Activated CD4-positive, alpha-beta T cell treated with anti-CD3 and anti-CD28 coated beads, Interleukin-2, amount 10 ng/mL, durations not matched to agents 7 days and 5 days (primary cell): ENCODE measurements at places on chromosomes 4 and X.

DNA sequence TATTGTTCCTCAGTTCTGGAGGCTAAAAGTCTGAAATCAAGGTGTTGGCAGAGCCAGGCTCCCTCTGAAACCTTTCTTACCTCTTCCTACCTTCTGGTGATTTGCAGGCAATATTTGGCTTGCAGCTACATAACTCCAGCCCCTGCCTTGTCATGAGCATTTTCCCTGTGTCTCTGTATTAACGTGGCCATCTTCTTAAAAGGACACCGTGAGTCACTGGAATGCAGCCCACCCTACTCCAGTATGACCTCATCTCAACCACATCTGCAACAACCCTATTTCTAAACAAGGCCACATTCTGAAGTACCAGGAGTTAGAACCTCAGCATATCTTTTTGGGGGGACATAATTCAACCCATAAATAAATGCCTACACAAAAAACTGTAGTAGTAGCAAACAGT lies 40.7 kb downstream of the FANCB start:
- no peak for DNase-seq

DNA sequence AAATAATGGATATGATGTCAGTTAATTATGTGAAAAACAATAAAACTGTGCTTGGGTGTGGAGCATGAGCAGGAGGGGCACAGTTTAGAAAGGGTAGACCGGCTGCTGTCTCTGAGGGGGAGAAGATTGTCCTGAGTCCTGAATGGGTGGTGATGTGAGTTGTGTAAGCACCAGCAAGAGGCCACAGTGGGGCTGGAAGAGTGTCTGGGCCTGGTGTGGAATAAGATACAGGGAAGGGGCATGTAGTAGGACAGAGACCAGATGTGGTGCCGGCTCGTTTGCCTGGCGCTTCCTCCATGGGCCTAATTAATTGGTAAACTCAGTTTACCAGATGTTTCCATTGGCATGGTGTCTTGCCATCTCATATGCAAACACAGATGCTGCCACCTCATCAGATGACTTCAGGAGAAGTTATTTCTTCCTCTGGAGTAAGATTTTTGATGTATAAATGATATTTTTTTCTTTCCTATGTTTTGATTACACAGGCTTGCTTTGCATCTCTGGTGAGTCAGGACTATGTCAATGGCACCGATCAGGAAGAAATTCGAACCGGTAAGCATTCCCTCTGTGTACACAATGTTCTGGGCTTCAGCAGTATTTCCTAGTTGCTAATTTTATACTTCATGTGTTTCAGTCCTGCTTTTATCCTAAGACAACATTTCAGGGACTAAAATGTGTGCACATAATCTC lies 5.1 kb downstream of the MED28 start:
- DNase-seq = no peak

- DNase-seq = no peak
Observed at GRCh38 chrX:18970465-18970864, 13.4 kb downstream of the PHKA2 start.

DNA sequence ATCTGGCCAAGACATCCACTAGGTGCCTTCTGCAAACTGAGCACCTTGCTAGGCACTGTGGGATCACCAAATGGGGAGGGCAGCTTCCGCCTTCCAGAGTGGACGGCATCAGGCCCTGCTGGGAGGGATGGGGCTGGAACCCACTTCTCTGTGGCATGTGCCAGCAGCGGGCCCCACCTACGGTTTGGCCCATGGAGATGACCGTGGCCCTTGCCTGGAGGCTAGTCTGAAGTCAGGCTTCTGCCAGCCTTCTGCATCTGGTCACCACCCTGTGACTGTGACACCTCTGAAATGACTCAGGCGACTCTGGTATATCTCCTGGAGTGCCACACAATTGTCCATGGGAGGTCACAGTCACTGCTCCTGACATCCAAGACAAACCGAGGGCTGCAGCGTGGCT lies 7.2 kb downstream of the SSR4 start:
- no peak for DNase-seq

- DNase-seq = no peak
Observed at GRCh38 chr4:20809812-20810211, 109.6 kb downstream of the PACRGL start.

DNA sequence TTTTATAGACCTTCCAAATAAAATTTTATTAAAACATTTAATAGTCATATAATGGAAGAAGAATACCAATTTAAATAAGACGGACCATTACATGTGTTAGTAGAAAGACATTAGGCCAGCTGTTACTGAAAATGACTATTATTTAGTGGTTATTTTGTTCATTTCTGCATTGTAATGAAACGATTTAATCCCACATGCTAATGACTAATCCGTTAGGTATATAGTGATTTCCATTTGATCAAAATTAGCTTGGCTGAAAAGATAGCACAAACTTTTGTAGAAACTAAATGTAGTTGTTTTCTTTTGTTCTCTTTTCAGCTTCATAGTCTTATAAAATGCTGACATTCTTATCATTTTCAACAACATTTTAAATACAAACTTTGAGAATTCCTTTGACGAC lies 556.1 kb upstream of the TENM3 start:
- no peak for DNase-seq
